ENCODE measurements at places on chromosomes 2 and 18.

DNA sequence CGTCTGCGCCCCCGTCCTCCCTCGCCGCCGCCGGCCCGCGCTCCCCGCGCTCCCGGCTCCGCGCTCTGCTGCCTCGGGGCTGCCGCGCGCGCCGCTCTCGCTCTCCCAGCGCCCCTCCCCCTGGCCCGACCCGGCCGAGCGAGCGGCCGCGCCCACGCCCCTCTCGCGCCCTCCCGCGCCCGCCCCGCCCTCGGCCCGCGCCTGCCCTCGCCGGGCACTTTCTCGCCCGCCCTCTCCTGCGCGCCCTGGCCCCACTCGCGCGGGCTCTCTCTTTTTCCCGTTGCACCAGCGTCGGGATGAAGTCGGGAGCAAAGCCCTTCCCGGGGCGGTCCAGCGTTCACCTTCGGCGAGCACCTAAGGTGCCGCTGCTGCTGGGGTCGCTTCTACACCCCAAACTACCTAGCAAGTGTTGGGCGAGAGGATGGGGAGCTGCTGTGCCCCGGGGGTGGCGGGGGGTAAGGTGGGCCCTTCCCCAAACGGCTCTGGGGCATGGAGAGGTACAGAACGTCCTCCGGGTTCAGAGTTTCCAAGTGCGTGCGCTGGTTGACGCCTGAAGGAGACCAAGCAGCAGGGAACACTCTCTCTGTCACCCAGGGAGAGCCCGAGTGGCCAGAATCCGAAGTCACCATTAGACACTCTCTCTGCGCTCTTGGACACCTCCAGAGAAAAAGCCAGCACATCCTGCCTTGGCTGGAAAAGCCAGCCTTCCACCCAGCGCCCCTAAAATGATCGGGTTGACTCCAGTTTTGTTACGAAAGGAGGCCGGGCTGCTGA lies at the start of gene COLEC12:
COLEC12 (minus strand) TSS at position 70 of the 774 bp plus-strand sequence. CDS start 187 bp downstream, outside the sequence.
- DNase-seq, result no peak

DNA sequence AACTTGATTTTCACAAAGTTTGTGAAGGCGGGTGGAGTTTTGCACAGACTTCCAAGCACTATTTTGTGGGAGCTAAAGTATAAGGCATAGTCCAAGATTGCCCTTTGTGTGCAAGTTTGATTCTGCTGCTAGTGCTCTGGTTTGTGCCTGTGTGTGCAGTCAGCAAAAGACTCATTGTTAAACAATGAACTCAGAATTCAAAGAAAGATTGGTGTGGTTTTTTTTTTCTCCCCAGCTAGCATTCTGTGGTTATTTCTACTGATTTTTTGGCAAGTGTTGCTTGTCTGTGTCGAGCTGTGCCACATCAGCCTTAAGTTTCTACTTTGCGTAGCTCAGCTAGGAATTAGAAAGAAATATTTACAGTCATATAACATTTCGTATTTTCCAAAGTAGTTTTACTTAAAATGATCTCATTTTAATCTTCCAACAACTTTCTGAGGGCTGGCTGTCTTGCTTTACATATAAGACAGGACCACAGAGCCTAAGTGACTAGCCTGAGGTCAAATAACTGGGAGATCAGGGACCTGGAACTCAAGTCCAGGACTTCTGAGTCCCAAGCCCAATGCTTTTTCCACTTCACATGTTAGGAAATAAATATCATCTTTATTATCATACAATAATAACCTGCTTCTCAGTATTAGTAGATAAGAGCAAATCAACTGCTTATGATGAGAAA lies 69.8 kb downstream of the BABAM2 start:
- DNase-seq, result no peak

- DNase-seq, result no peak
These were observed 97.0 kb upstream of the ATL2 start for GRCh38 chr2:38474021-38474456.

DNA sequence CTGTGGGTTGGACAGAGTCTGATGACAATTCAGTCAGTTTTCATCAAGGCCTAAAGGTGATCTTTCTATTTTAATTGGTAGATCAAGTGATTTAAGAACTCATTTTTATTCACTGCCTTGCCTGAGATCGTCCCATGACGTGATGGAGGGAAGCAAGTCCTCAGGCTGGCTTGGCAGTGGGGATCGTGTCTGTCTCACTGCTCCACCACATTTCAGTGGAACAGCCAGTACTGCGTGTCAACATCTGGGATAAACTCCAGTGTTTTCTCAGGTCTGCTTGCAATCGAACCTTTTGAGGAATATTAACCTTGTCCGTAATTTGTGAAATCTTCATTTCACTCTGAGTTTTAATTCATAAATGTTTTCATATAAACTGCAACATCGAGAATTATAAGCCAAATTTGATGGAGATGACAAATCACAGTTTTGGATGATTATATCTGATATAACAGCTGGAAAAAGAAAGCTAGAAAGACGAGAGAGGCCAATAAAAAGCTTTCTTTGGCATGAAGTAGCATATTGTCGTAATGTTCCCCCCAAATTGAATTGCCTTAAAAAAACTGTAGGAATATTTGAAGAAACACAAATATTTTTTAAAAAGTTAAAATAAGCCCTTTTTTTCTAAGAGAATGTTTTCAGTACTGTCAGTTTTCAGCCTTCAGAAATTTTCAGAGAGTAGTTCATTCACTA lies 414.7 kb upstream of the SPRED2 start:
- no peak for DNase-seq

DNA sequence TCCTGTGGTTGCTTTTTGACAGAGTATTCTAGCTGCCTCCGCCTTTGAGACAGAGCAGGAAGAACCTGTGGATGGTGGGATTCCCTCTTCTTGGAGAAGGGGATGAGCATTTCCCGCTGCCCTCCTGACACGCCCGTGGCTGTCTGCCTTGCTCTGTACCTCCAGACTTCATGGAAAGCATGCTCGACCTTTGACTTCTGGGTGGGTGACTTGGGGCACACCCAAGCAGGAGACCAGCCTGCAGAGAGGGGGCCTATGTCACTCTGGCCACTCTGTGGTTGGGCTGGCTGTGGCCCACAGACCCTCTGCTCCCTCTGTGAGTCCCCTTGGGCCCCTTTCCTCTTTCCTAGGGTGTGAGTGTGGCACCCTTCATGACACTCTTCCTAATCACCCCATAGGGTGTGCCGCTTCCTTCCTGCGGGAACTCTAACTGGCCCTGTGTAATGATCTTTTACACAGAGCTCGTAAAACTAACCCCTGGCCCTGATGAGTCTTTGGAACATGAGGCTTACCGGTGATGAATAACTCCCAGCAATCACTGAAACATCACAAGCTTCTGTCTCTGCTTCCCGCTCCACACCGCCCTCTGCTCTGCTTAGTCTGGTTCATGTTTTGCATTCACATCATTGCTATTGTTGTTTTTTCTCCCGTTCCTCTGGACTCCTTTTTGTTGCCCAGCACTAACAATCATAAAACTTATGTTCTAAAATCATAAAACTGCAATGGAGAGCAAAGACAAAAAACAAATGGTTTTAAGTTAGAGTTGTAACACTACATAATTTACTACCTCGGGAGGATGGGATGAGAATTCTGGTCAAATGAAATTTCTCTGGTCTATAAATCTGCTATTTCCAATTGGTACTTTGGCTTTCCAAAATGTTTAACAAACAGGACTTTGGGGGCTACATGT lies 101.1 kb downstream of the SH3YL1 start:
- DNase-seq, result no peak

DNA sequence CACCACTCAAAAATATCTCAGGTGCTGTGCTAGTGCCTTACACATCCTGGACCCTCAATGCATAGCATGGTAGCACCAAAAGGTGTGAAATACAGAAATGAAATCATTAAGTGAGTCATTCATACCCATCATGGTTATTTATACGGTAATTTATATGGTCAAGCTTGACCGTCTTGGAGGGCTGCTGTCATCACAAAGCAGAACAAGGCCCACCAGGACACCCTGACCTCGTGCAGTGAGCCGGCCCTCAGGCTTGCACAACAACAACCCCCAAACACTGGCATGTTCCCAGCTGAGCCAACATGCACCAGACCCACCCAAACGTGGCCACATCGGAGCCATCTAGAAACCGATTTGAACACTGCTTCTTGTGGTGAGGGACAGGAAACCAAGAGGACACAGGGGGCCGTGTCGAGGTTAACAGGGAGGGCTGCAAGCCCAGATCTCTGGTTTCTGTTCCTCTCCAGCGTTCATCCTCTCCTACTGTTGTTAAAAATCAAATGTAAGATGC lies 378.5 kb upstream of the ID2 start:
- DNase-seq, result peak; percentile 64

GRCh38 chr2:33619028-33619427 lies 19.9 kb upstream of the FAM98A start:
- no peak for DNase-seq

DNA sequence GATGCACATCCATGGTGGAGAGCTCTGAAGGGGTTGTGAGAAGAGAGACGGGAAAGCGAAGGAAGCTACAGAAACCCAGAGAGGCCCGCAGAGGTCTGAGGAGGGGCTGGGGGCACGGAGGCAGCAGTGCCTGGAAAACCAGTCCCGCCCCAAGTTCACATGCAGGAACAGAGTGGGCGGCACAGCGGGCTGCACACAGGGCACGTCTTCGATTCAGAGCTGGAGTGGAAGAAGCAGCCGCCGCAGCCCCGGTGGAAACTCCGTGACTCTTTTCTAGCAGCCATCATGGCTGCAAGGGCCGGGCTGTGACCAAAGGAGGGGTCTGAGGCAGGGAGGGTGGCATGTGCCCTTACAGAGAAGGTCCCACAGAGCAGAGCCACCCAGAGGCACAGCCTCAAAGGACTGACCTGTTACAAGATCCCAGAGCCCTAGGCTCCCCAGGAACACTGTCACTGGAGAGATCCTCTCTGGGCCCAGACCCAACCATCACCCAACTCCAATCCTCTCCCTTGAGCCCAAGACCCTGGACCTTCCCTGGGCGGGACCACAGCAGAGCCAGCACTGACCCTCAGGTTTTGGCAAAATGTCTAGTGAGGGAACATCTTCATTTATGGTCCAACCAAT lies 10.7 kb downstream of the PRKAG3 start:
- DNase-seq, result no peak

DNA sequence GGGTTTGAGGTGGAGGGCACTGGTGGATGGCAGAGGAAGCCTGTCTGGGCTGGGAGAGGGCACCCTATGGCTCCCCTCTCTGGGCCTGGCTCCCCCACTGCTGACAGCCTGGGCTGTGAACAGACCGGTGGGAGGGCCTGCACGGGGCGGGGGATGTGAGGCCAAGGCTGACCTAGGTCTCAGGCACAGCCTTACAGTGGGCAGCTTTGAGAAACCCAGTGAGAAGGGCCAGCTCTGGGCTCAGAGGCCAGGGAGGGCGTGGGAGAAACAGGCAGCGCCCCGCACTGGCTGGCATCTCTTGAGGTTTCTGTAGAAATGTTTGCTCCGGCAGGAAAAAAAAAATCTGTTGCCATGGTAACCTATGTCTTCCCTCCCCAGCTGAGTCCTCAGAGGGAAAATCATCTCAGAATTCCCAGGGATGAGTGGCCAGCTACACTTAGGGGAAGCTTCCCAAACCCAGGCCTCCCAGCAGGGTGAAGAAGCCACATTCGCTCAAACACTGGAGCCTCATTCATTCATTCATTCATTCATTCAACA lies 71.7 kb upstream of the TAF1B start:
- DNase-seq, result no peak

GRCh38 chr2:96959406-96960110 lies 26.8 kb downstream of the FAM178B start:
- DNase-seq, result no peak

DNA sequence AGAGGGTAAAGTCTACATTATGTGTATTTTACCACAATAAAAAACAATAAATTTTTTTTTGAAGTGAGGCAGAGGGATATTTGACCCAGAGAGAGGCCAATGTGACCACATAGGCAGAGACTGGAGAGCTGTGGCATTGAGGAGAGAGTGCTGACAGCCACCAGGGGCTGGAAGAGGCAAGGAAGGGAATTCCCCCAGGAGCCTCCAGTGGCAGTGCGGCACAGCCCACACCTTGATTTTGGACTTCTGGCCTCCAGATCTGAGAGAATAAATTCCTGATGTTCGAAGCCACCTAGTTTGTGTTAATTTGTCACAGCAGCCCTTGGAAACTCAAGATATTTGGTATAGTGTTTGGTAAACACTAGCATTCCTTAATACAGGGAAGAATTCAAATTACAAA lies 22.7 kb downstream of the ANKRD29 start:
- DNase-seq, result no peak

DNA sequence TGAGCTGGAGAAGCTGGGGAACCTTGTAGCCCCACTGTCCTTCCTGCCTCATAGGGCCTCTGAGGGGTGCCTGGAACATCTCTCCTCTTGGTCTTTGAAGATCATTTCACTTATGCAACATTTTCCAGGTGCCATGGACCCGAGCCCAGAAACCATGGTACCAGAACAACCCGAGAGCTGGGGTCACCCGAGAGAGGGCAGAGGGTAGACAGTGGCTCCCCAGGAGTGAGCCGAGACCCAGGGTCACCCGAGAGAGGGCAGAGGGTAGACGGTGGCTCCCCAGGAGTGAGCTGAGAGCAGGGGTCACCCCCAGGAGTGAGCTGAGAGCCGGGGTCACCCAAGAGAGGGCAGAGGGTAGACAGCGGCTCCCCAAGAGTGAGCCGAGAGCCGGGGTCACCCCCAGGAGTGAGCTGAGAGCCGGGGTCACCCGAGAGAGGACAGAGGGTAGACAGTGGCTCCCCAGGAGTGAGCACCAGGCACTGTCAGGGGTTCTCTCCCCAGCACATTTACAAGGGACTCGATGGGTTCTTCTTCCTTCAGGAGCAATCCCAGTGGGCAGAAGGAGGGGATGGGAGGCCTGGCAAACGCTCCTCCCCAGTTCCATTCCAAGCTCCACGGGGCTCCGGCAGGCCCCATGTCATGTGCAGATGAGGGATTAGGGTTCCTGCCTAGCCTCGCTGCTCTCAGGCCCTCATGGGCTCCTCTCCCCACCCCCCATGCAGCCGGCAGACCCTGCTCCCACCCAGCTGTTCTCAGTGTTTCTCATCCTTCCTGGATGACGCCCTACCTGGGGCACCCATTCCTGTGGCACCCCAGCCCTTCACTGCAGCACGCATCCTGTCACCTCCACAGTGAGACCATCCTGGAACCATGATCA lies 163.5 kb downstream of the RTP5 start:
- no peak for DNase-seq

All from stimulated activated CD4-positive, alpha-beta T cell treated with anti-CD3 and anti-CD28 coated beads, Interleukin-12 subunit alpha, Interleukin-12 subunit beta, amount 100 ng/mL, for 24 hours (primary cell).